ENCODE measurements at places on chromosomes 11 and 22.

GRCh38 chr22:32682990-32683389 is 118.5 kb upstream of the TIMP3 start:
- no peak for DNase-seq

- no peak for DNase-seq
Observed at GRCh38 chr11:2804189-2804588, 81.4 kb downstream of the CDKN1C start.

- no peak for DNase-seq
Observed at GRCh38 chr11:115084231-115084630, 405.9 kb downstream of the NXPE2 start.

- peak; percentile 23 for DNase-seq
Observed at GRCh38 chr11:28606930-28607329, 498.7 kb downstream of the METTL15 start.

- no peak for DNase-seq
Observed at GRCh38 chr11:69666261-69666660, 8.9 kb downstream of the LTO1 start.

GRCh38 chr11:63619967-63620366 is 5.7 kb upstream of the PLAAT3 start:
- DNase-seq, result no peak
